ENCODE measurements at places on chromosomes 1 and 21.

- no peak for DNase-seq
Observed at GRCh38 chr21:26461500-26461899, 111.6 kb downstream of the CYYR1 start.

DNA sequence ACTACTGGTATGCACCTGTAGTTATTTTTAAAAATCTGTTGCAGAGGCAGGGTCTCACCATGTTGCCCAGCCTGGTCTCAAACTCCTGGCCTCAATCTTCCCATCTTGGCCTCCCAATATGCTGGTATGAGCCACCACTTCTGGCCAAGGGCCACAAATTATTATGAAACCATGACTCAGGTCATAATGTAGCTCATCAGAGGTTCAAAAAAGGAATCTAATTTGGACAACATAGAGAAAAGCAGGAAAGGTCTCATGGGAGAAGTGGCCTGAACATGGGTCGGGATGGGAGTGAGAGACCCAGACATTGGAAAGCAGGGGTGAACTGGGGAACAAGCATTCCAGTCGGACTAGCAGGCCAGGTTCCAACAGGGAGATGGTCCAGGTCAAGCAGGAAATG, 45.2 kb upstream of the C1orf198 start:
- DNase-seq = no peak

DNA sequence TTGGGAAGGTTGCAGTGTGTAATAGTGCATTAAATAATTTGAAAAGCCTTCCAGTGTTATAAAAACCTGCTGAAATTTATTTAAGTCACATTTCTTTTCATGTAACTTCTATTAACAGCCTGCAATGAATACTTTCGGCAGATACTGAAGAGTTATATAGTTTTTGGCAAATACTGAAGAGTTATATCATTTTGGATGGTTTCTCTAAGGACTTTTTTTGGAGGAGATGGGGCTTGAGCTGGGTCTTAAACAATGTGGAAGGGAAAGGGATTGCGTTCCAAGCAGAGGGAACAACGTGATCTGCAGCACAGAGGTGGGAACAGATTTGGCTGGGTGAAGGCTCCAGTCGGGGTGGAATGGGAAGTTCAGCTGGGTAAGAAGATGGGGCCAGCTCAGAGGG, 39.8 kb downstream of the MTR start:
- no peak for DNase-seq

- DNase-seq = peak; percentile 38
Observed at GRCh38 chr1:1911350-1912041, 3.6 kb upstream of the CALML6 start.

- DNase-seq = no peak
Observed at GRCh38 chr1:173507847-173508209, 30.7 kb downstream of the PRDX6 start.

DNA sequence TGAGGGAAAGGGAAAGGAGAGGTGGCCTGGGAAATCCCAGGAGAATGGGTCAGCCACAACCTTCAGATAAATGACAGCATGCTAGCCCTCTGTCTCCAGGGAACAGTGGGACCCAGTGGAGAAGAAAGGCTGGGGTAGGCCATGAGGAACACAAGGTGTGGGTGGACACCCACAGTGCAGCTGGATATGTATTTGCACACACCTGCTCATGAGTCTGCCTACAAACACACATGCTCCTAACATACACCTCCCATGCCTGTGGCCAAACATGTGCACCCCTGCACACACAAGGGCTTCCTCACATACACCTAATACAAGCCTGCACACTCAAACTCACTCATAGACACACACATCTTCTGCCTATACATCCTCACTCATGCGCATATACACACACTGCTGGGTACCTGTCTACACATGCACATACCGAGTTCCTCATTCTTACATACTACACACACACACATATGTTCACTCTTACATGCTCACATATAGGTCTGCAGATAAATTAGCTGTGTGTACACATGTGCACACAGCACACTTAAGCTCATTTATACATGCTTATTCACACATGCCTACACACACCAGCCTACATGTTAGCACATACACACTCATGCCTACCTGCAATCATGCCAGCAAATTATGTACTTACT, 3.6 kb downstream of the C1orf216 start:
- DNase-seq = no peak

- DNase-seq = peak; percentile 91
Observed at GRCh38 chr1:235417086-235417697, 50.0 kb downstream of the TBCE start.

DNA sequence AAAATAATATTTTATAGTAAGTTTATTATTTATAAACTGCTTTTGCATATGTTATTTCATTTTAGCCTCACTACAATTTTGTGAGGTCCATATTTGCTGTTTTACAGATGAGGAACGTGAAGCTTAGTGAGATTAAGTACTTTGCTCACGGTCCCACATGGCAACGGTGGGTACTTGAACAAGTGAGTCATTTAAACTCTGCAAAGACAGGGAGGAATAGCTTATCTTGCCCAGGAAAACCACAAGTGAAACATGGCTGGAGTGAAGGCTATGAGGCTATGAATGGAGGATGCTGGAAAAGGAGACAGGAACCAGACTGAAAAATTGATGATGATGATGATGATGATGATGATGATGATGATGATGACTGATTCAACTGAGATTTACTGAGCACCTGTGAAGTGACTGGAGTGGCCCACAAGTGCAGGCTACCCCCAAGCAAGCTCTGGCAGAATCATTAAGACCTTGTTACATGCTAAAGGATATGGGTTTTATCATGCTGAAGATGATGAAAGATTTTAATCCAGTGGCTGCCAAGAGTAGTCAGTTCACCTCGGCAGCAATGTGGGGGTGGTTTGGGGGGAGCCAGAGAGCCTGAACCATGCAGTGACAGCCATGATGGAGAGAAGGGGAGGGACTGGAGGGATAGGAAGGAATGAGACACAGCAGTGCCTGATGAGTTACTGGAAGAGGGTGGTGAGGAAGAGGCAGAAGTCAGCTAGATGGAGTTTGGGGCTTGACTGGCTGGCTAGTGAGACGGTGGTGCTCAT, 1.4 kb upstream of the ABCA4 start:
- DNase-seq = peak; percentile 19

DNA sequence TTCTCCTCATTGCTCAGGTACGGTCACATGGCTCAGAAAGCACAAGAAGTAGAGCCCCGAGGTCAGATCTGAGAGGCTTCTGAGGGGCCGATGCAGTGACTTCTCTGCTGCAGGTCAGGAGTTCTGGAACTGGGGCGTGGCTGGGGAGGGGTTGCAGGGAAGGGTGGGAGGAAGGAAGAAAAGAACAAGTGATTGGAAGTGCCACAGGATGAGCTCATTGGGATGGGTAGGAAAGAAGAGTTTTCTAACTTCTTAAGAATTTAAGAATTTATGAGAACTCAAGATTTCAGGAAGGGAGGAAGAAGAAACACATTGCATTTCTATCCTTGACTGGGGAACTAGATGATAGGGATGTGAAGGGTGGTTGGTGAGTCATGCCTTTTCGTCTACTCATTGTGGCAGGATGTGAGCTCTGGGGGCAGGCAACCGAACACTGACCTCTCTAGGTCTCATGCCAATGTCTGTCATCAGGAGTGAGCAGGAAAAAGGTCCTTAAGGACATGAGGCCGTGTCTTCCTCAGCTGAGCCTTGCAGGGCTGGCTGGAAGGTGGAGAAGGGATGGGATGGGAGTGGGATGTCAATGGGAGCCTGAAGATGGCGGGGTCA, 497 bp downstream of the FCRLB start:
- DNase-seq = no peak

GRCh38 chr1:53799141-53799540, 39.0 kb downstream of the NDC1 start:
- no peak for DNase-seq

All from endodermal cell (in vitro differentiated cells).